ENCODE measurements at places on chromosomes 7 and 10.

DNA sequence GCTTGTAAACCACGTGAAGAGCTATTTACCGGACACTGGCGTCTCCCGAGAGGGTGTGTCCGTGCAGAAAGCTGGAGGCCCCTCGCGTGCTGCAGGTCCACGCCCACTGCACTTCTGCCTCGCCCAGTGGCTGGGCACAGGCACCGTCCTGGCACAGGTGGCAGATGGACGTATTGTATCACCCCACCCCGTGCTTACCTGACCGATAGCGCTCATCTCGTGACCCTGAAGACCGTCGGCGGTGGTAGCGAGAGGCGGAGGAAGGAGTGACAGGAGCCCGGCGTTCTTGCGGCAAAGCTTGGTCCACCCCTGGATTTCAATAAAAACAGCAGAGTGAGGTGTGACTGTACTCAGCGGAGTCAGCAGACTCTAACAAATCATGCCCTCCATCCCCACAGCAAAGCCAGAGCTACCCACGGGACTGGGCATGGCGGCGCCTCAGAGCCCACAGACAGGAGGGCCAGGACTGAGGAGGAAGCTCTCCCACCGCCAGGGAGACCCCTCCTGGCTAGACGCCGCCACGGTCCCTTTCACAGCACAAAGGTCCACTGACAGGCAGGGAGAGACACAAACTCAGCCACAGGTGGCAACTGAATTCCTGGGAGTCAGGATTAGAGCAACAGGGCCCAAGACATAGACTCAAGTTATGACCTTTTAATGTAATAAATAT lies 217.1 kb downstream of the DIP2C start:
- DNase-seq = no peak

DNA sequence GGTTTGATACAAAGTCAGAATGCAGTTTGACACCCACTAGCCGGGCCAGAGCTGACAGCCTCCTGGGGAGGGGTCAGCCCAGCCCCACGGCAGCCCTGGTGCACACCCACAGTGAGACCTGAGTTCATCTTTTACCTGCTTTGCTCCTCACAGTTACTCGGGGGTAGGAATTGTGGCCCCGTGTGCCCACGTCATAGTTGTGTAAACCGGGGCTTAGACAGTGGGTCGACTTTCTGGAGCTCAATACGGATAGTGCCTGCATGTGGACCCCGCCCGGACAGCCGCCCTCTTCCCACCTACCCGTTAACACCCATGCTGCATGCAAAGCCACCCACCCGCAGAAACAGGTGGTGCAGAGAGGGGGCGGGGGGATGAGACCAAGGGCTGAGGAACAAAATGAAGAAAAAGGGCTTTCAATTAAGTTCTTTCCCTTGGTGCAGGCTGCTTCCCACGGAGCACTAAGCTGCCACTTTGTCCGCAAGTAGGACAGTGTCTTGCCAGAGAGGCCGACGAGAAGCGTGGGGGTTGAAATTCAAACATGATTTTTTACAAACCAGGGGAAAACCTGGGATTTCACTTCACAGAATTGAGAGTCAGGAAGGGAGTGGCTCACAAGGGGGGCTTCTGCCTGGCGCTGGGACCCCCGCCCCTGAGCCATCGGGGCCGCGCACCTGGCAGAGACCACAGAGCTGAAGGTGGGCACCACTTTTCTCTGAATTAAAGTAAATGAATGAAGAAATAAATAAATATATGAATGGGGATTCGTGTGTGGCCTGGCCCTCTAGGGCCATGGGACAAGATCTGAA lies 24.6 kb upstream of the FOXL3 start:
- no peak for DNase-seq

GRCh38 chr7:95269640-95270039 lies 54.7 kb downstream of the PON1 start:
- no peak for DNase-seq

DNA sequence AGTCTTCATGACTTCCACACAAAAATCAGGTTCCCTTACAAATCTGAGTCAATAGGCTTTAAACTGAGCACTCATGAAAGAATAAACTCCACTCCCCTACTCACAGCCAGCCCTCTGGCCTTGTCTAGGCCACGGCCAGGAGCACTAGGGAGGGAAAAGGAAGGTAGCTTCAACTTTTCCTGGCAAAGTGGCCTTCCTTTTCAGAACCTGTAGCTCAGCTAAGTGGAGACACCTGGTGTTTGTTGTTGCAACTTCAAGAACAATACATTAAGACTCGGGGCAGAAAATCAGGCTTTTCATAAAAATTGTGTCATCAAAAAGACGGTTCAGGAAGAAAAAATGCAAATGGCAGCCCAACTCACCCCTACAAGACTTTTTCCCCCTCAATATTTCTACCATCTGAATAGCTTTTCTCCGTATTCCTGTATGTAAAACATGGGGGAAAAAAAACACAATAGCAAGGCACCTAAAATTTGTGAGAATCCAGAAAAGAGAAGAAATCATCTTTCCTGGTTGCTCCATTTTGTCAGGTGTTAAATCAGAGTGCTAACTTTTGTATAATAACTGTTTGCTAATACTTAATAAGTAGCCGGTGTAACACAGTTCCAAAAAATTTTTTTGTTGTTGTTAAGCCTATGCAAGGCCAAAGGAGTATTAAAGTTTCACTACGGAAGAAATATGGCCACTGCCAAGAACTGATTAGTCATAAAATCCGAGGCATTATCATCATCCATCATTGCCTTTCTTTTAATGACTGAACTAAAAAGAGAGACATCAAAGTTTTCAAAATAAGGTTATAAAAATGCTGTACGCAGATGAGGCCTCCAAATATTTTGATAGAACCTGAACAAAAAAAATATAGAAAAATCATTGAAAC lies 66.2 kb upstream of the ARID5B start:
- DNase-seq = no peak

- DNase-seq = no peak
Observed at GRCh38 chr10:44558521-44558920, 173.6 kb upstream of the CXCL12 start.

DNA sequence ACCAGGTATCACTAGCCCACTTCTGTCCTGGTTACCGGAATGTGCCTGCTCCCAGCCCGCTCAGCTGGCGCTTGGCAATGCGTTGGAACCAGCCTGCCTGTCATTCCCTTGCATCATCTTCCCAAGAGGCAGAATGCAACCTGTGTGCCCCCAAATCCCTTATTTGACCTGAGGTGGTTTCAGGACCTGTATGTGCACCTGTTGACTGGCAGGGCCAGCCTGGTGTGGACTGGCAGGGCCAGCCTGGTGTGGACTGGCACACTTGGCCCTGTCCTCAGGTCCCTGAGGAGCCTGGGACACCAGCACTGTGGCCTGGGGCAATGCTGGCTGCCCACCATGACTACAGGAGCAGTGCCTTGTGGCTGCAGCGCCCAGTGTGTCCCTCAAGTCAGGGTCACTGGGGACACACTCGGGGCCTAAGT lies 38.2 kb downstream of the ZNF467 start:
- no peak for DNase-seq

DNA sequence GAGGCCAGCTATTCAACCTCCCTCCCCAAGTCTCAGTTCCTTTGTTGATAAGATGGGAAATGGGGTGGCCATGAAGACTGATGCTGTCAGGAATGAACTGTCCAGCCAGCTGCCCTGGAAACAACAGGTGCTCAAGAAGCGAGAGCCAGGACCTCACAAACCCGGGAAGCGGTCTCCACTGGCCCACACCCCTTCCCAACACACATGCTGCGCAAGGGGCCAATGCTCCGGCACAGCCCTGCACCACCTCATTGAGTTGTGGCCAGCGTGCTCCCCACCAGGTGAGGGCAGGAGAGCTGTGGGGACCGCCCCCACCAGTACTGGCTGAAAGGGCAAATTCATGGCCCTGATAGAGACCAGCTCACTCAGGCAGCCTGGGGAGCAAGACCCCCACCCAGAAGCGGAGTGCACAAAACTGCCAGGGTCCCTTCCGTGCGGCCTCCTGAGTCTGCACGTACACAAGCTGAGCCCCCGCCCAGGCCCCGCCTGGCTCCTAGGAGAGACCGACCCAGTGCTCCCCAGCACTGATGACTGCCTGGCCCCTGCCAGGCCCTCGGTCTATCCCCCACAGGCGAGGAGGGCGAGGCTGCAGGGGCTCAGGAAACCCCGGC lies 216.6 kb downstream of the MAD1L1 start:
- DNase-seq = no peak

- DNase-seq = no peak
Observed at GRCh38 chr7:24123076-24123475, 160.9 kb upstream of the NPY start.

DNA sequence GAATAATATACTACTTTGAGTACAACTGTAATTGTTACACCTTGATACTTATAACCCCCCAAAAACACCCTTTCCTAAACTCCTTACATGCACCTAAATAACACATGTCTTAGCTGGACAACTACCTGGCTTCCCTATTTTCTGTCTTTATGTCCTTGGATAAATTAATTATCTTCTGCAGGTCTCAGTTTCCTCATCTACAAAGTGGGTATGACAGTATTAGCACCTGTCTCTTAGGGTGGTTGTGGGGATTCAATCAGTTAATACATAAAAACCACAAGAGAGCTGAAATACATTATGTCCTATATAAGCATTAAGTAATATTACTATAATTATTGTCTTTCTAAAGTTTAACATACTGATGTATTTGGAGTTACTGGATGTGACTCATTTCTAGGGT lies 10.8 kb downstream of the STEAP2 start:
- DNase-seq = no peak

GRCh38 chr10:15783941-15784636 lies 64.4 kb upstream of the ITGA8 start:
- DNase-seq = no peak

DNA sequence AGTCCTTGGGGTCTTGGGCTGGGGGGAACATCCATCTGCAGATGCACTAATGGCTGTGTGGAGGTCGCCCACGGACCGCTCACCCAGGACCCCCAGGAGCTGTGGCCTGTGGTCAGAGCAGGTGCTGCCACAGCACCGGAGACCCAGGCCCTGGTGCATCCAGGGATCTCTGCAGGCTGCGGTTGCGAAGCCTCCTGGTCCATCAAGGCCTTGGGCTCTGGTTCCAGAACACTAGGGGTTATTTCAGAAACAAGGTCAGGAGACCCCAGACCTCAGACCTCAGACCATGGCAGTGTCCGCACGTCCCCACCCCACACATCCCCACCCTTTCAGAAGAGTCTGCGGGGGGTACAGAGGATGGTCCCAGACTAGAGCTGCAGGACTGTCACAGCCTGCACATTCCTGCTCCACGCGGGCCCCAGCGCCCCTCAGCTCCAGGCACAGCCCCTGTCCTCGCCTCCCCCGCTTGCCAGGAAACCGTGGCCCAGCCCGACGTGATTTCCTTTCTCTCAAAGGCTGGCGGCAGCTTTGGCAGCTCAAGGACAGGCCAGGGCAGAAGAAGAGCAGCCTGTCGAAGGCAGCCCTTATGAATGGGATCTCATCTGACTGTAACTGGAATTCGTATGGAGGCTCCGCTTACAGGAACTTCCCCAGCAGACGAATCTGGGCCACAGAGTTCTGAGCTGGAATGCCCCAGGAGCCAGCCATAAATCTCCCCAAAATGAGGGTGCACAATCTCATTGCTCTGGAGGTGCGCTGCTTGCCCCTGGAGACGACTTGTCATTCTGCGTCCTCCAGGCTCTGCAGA lies 136.2 kb upstream of the RET start:
- no peak for DNase-seq

GRCh38 chr7:78232806-78233205 lies 434.2 kb downstream of the PHTF2 start:
- DNase-seq = no peak

DNA sequence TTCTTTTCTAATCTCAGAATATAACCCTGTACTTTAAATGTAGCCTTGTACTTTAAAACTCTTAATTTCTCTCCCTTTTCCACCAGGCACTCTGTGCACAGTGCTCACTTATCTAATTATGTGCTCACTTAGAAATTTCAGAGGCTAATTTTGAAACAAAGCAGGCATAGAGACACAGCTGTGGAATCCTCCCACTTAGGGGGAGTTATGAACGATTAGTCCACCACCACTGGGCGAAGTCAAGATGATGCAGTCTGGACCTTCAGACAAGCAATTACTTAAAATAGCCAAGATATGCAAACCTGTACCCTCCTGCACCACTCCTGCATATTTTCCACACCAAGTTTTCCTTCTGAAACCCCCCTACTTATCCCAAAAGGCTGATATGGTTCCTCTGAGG lies 143.0 kb downstream of the STK31 start:
- no peak for DNase-seq

DNA sequence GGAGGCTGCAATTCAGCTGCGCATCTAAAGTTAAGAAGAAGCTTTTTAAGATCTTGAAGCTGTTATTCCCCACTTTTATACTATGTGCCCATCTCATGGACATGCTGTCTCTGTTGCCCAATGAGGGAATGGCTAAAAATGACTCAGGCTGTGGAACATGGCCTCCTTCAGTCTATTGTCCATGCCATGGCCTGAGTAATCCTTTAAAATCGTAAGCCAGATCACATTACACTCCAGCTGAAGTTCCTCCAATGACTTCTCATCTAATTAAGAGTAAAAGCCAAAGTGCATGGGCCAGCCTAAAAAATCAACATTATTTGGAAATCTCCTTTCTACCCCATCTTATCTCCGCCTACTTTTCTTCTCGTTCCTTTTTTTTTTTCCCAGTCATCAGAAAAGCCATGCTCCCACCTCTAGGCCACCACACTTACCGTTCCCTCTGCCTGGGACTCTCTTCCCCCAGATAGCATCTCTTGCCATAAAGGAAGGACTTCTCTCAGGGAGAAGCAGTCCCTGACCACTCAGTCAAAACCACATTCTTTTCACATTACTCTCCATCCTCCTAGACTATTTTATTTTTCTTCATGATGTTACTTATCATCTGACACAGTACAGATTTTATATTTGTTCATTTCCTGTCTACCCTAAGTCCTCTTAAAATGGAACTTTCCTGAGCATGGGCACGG lies 337.4 kb downstream of the PRPF18 start:
- DNase-seq = no peak

DNA sequence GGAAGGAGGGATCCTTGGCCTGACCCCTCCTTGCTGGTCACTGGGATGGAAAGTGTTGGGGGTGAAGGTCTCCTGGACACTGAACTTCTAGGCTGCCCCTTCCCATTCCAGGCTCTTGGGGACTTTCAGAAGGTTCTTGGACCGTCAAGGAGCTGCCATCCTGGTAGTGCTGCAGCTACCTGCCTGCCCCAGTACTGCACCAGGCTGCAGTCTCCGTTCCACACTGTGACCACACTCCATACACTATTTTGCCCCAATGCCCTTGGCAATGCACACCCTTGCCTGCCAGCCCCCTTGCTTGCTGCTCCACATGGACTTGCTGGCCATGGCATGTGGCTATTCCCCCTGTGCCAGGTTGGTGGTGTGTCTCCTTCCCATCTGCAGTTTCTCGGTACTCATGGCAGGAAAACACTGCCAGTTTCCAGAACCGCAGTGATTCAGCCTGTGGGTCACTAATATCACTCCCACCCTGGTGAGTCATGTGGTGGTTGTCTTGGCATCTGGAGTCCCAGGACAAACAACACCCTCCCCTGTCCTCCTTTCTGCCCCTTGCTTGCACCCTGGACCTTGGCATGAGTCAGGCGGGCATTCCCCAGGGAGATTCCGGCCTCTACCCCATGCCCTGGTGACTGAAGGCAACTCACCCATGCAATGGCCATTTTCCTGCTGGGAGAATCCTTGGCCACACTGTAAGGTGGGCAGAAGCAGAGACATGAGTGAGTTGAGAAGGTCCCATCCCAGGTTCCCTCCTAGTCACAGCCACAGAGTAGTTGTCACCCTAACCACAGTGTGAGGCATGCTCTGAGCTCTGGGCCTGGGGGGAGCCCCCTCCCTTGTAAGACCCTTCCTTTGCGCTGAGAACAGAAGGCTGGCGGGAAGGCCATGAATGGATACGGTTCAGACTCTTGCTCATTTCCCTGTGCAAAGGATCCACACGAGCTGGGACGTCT lies 32.8 kb downstream of the GOLGA7B start:
- no peak for DNase-seq

Data from CD8-positive, alpha-beta memory T cell (primary cell).